Activated naive CD8-positive, alpha-beta T cell treated with anti-CD3 and anti-CD28 coated beads for 36 hours (primary cell): ENCODE measurements at places on chromosomes 3 and 15. TPM values are rescaled to one million over a fixed set of nuclear protein-coding genes. Genes with fewer than 3 reads are reported as not detected.
A peak's percentile ranks its signal among the peaks of the same experiment; 100 is the strongest.

- DNase-seq, result no peak
- H3K27ac ChIP-seq, result no peak overlapping the region
- no peak overlapping the region for H3K4me3 ChIP-seq
- no peaks in the 10 kb centered on the region for H3K4me1 ChIP-seq
- H3K27me3 ChIP-seq, result peaks cover 3% of the 10 kb centered on the region
Measured at GRCh38 chr15:52695154-52695553, 16.0 kb upstream of the ATOSA start.

GRCh38 chr3:174548841-174549623 lies 310.1 kb upstream of the NAALADL2 start:
- H3K27ac ChIP-seq, result no peak overlapping the region
- H3K4me3 ChIP-seq, result no peak overlapping the region
- H3K27me3 ChIP-seq, result no peaks in the 10 kb centered on the region
- H3K36me3 ChIP-seq, result no peaks in the 10 kb centered on the region

- H3K27me3 ChIP-seq, result no peaks in the 10 kb centered on the region
- H3K27ac ChIP-seq, result no peak overlapping the region
- no peak overlapping the region for H3K4me3 ChIP-seq
Measured at GRCh38 chr3:132593241-132593946, 3.7 kb upstream of the ACKR4 start.

DNA sequence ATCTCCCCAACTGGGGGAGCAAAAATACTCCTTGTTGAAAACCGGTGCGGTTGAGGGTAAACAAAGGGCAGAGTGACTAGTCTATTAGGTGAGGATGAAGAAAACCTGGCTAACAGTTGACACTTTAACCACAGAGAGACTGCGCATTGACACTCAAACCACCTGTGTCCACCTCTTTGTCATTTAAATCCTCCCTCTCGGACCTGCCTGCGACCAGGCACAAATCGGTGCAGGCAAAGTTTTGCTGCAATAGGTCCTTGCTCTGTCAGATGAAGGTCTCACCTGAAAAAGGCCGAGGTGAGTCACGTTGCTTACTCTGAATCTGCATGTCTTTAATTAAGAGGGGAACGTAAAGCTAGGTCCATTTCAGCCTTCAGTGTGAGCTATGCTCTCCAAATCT lies 494.1 kb upstream of the DPPA4 start:
- H3K27me3 ChIP-seq, result no peaks in the 10 kb centered on the region
- H3K4me1 ChIP-seq, result no peaks in the 10 kb centered on the region
- no peak overlapping the region for H3K27ac ChIP-seq

- H3K27me3 ChIP-seq, result no peaks in the 10 kb centered on the region
- H3K36me3 ChIP-seq, result no peaks in the 10 kb centered on the region
- no peak overlapping the region for H3K4me3 ChIP-seq
- H3K27ac ChIP-seq, result no peak overlapping the region
Measured at GRCh38 chr3:113825090-113825489, 13.5 kb upstream of the GRAMD1C start.

GRCh38 chr3:145219355-145220235 lies 941.4 kb downstream of the PLOD2 start:
- no peaks in the 10 kb centered on the region for H3K27me3 ChIP-seq
- H3K4me3 ChIP-seq, result no peak overlapping the region
- H3K36me3 ChIP-seq, result no peaks in the 10 kb centered on the region
- H3K27ac ChIP-seq, result no peak overlapping the region
- DNase-seq, result no peak

DNA sequence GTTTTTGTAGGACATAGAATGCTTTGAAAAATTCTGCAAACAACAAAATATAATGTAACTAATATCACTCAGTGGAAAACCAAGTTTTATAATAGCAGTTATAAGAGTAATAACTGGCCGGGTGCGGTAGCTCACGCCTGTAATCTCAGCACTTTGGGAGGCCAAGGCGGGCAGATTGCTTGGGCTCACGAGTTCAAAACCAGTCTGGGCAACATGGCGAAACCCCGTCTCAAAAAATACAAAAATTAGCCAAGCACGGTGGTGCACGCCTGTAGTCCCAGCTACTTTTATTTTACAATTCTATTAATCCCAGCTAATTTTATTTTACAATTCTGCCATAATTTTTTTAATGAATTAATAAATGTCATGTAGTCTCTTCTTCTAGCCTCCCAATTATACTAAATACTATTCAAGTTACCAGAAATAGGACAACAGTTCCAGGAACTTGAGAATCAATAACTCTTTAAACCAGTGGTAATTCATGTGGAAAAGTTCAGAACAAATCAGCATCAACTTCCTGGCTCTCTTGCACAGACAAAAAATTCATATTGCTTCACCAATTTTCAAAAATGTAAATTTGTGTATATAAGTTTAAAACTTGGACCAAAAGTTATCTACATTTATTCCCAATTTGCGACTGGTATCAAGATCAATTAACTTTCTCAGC lies 2.2 kb downstream of the DENND4A start:
- peaks cover 51% of the 10 kb centered on the region for H3K4me1 ChIP-seq
- no peaks in the 10 kb centered on the region for H3K27me3 ChIP-seq
- peak overlapping the region; percentile 86 for H3K27ac ChIP-seq
- no peak for DNase-seq

- no peaks in the 10 kb centered on the region for H3K27me3 ChIP-seq
- H3K4me3 ChIP-seq, result no peak overlapping the region
- no peaks in the 10 kb centered on the region for H3K4me1 ChIP-seq
Measured at GRCh38 chr3:8931342-8931741, 31.9 kb downstream of the RAD18 start.

DNA sequence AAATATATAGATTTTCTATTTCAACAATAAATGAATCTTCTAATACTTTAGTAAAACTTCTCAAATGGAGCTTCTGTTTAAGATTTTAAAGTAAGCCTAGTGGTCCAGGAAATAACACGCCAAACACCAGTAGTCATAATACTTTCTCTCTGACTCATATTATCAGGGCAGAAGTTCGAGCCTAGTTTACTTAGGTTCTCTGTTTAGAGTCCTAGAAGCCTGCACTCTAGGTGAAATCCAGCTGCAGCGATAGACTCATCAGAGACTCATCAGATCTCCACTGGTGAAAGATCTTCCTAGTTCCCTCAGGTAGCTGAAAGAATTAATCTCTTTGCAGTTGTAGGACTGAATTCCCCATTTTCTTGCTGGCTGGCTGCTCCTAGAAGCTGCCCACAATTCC lies 552.5 kb upstream of the ROBO2 start:
- H3K27me3 ChIP-seq, result no peaks in the 10 kb centered on the region
- no peaks in the 10 kb centered on the region for H3K4me1 ChIP-seq
- no peaks in the 10 kb centered on the region for H3K36me3 ChIP-seq
- no peak for DNase-seq
- H3K27ac ChIP-seq, result no peak overlapping the region

- no peak overlapping the region for H3K27ac ChIP-seq
- H3K4me1 ChIP-seq, result no peaks in the 10 kb centered on the region
- H3K36me3 ChIP-seq, result peaks cover 3% of the 10 kb centered on the region
- no peaks in the 10 kb centered on the region for H3K27me3 ChIP-seq
Measured at GRCh38 chr15:64816452-64816851, 9.0 kb downstream of the PIF1 start.

DNA sequence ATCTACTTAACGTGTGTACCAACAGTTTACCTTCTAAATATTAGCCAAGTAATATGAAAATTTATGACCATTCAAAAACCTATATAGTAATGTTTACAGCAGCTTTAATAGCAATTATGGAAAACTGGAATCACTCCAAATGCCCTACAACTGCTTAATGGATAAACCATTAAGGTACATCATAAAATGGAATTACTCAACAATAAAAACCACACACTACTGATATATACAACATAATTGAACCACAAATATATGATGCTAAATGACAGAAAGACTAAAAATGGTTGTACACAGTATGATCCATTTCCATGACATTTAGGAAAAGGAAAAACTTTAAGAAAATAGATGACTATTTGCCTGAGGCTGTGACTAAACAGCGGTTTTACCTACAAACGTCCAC lies 467.1 kb upstream of the EPHA6 start:
- no peaks in the 10 kb centered on the region for H3K27me3 ChIP-seq
- no peak overlapping the region for H3K27ac ChIP-seq
- H3K4me1 ChIP-seq, result no peaks in the 10 kb centered on the region
- DNase-seq, result no peak
- no peaks in the 10 kb centered on the region for H3K36me3 ChIP-seq

- DNase-seq, result no peak
- H3K36me3 ChIP-seq, result no peaks in the 10 kb centered on the region
- H3K27me3 ChIP-seq, result peaks cover 6% of the 10 kb centered on the region
- H3K4me3 ChIP-seq, result no peak overlapping the region
Measured at GRCh38 chr3:65787340-65787739, 251.4 kb downstream of the MAGI1 start.

DNA sequence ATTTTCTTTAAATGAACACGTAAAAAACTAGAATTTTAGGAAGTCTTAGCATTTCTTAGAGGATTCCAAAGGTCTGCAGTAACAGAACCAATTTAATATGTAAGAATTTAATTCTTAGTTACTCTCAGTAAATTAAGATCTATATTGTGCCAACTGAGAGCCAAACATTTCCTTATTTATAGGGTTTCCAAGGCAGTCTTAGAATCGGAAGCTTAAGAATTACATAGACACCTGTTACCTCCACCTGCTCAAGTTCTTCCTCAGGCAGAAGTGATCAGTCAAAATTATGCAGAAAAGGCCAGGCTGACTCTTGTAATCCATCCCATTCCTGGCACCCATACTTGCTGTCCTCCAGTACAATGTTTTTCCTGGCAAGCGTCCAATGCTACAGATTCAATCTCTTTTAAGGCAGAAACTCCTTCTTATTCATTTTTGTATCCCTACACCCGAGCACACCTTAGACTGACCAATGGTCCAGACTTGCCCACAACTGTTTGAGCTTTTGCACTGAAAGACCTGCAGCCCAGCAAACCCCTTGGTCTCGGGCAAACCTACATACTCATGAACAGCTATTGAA lies 64.3 kb downstream of the NCEH1 start:
- no peak overlapping the region for H3K4me3 ChIP-seq
- no peaks in the 10 kb centered on the region for H3K27me3 ChIP-seq
- H3K4me1 ChIP-seq, result no peaks in the 10 kb centered on the region
- no peak for DNase-seq

DNA sequence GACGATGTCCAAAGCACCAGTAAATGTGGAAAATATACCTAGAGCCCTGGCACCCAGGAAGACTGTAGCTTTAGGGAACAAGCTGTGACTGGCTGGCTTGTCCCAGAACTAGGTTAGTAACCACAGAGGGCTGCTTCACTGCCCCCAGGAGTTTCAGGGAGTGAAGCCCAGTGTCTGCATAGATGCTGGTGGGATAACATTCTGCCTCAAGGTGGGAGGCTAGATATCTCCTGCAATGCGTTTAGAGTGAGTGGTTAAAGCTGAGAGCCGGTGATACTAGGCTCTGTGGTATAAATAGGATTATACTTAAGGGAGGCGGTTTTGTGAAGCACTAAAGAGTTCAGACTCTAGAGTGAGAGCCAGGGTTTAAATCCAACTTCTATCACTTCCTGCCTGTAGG lies 11.7 kb upstream of the CP start:
- H3K4me3 ChIP-seq, result no peak overlapping the region
- H3K4me1 ChIP-seq, result no peaks in the 10 kb centered on the region
- H3K27ac ChIP-seq, result no peak overlapping the region
- peaks cover 9% of the 10 kb centered on the region for H3K27me3 ChIP-seq
- no peaks in the 10 kb centered on the region for H3K36me3 ChIP-seq

DNA sequence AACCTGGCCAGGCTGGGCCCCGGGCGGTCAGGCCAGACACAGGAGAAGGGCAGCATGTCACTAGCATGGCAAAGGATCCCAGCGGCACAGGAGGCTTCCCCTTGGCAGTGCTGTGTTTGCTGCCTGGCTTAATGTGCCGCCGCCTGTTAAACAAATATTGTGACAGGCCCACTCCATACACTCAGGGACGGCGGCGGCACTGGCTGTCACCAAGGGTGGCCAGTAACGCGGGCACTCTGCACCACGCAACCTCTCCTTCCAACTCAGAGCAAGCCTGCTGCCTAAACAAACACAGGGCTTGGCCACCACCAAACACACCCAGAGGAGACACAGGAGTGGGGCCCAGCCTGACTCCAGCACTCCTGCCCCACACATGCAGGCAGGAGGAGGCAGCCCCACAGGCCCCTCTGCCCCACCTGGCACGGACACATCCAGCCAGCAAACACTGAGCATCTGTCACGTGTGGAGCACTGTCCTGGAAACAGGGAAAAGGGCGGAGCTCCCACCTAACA lies 48.0 kb downstream of the TPRA1 start:
- H3K4me1 ChIP-seq, result peaks cover 5% of the 10 kb centered on the region
- no peak overlapping the region for H3K4me3 ChIP-seq
- DNase-seq, result no peak
- no peaks in the 10 kb centered on the region for H3K27me3 ChIP-seq
- no peak overlapping the region for H3K27ac ChIP-seq
- H3K36me3 ChIP-seq, result no peaks in the 10 kb centered on the region

DNA sequence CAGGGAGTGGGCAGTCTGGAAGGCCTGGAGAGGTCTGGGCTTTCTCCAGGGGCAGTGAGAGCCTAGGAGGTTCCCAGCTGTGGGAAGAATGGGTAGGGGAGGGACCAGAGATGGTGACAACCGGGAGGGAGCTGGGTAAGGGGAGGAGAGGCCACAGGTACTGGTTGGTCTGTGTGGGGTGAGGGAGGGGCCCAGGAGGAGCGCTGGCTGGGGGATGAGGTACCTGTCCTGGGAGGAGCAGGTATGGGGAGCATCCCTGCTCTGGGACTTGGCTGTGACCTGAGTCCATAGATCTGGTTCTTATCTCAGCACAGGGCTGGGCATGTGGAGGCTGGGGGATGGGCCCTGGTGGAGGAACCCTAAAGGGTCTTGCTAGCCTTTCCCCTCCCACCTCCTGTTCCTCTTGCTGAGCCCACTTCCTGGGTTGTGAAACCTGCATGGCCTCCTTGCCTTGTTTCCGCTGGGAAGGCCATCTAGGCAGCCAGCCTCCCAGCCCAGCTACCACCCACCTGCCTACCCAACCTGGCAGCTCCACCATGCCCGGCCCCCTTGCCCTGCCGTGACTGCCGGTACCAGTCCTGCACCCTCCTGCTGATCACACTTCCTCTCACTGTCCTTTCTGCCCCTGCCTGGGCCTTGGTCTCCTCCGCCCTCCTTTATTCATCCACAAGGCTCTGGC lies 11.0 kb downstream of the PRKCD start:
- DNase-seq, result no peak
- H3K27ac ChIP-seq, result no peak overlapping the region
- peaks cover 20% of the 10 kb centered on the region for H3K4me1 ChIP-seq
- no peaks in the 10 kb centered on the region for H3K27me3 ChIP-seq
- H3K4me3 ChIP-seq, result no peak overlapping the region

- no peak overlapping the region for H3K4me3 ChIP-seq
- peak; percentile 75 for DNase-seq
- H3K27me3 ChIP-seq, result no peaks in the 10 kb centered on the region
- H3K4me1 ChIP-seq, result peaks cover 16% of the 10 kb centered on the region
- peaks cover 13% of the 10 kb centered on the region for H3K36me3 ChIP-seq
- H3K27ac ChIP-seq, result peak overlapping the region; percentile 7
Measured at GRCh38 chr15:78000091-78000926, 77.2 kb downstream of the TBC1D2B start.

RETNLB gene
- not detected for total RNA-seq

SERPINI1 gene
- 1.1 TPM for total RNA-seq

ATP10A gene
- 26.8 TPM for total RNA-seq

ADAMTS9 gene
- not detected for total RNA-seq

TTLL13 gene
- total RNA-seq, result 0.54 TPM

IQCF5 gene
- not detected for total RNA-seq

PIGZ gene
- total RNA-seq, result 0.38 TPM

ALDH1L1 gene
- total RNA-seq, result not detected

NOX5 gene
- not detected for total RNA-seq

SLC35A5 gene
- 15.2 TPM for total RNA-seq

NUSAP1 gene
- 165 TPM for total RNA-seq
